ENCODE measurements at places on chromosomes 16 and 17.

- DNase-seq: no peak
These were observed 7.6 kb upstream of the PHF12 start for GRCh38 chr17:28958820-28959455.

- DNase-seq: no peak
These were observed 30.3 kb upstream of the TOX3 start for GRCh38 chr16:52577130-52577706.

GRCh38 chr17:43140396-43141332 is 15.5 kb upstream of the BRCA1 start:
- no peak for DNase-seq

DNA sequence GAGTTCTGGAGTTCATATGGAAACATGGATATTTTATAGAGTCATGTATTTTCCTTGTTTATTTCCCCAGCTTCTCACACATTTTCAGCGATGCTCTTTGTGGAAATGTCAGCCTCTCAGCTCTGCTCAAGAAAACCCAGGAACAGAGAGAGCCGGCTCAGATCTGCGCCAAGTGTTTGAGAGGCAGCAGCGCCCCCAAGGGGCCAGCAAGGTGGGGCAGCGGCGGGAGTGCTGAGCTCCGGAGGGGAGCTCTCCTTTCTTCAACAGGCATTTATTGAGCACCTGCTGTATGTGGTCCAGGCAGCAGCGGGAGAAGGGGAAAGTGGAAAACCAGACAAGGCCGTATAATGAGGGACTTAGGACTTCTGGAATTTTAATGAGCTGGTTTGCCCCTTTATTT is 421.1 kb upstream of the C16orf82 start:
- no peak for DNase-seq

GRCh38 chr17:44102849-44103622 is 20.4 kb downstream of the HDAC5 start:
- no peak for DNase-seq

- no peak for DNase-seq
These were observed 21.2 kb upstream of the LRRC37A start for GRCh38 chr17:46273541-46274236.

All from stimulated activated CD8-positive, alpha-beta memory T cell treated with anti-CD3 and anti-CD28 coated beads, Interleukin-2, amount 100 ng/mL, for 1 hour (primary cell).